A549 treated with Hydrocortisone at 1 μM for 4 hours (cell line): ENCODE measurements at places on chromosomes 2 and 18. TPM values are rescaled to one million over a fixed set of nuclear protein-coding genes. Genes with fewer than 3 reads are reported as not detected.

DAPL1 gene
- total RNA-seq: not detected in 5 replicates

FOXI3 gene
- total RNA-seq: 0.05 to 0.09 TPM (median 0.05 TPM) in 4 of 5 replicates, not detected in the other

C2orf80 gene
- not detected in 5 replicates for total RNA-seq

EFHD1 gene
- total RNA-seq: 3.3 to 5.0 TPM (median 4.3 TPM) in 5 replicates

RAB27B gene
- 10.7 to 18.2 TPM (median 11.1 TPM) in 5 replicates for total RNA-seq

UGT1A4 gene
- 0.06 to 0.16 TPM (median 0.10 TPM) in 4 of 5 replicates, not detected in the other for total RNA-seq

HOXD12 gene
- not detected in 5 replicates for total RNA-seq

DSC3 gene
- total RNA-seq: 1.1 to 2.1 TPM (median 1.3 TPM) in 5 replicates

CYP1B1 gene
- total RNA-seq: 3.8 to 5.5 TPM (median 5.2 TPM) in 5 replicates

C2orf78 gene
- total RNA-seq: not detected in 5 replicates

SKOR2 gene
- total RNA-seq: not detected in 5 replicates
